ENCODE measurements at places on chromosomes 2 and 18.

GRCh38 chr2:148042219-148042618 is 21.3 kb downstream of the MBD5 start:
- DNase-seq: no peak

- DNase-seq: no peak
These were observed 338.3 kb downstream of the NBAS start for GRCh38 chr2:15222856-15223255.

DNA sequence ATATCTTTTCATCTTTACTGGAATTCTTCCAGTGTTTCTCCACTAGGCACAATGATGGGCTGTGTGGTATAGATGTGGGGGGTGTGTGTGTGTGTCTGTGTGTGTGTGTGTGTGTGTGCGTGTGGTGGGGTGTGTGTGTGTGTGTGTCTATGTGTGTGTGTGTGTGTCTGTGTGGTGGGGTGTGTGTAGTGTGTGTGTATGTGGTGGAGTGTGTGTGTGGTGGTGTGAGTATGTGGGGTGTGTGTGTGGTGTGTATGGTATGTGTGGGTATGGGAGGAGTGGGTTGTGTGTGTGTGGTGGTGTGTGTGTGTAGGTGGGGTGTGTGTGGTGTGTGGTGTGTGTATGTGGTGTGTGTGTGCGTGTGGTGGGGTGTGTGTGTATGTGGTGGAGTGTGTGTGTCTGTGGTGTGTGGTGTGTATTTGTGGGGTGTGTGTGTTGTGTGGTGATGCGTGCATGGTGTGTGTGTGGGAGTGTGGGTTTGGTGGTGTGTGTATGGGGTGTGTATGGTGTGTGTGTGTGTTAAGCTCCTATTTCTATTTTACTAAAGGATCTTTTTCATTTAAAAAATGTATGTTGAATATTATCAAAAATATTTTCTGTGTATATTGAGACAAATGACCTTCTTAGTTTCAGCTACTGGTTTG is 84.2 kb downstream of the IRS1 start:
- no peak for DNase-seq

DNA sequence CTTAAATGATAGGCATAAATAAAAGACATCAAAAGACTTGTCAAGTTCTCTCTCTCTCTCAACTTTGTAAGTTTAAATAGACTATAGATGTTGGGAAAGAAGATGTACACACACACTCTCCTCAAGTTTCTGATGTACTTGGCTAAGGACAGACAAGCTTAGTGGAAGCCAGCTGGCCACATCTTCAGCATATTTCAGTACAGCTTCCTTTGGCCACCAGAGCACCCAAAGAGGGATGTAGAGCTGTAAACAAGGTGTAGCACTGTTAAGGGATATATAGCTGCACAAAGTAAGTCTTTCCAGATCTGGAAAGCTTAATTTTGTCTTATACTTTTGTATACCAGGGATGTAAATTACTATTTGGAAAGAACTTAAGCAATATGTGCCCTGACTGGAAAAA is 64.3 kb upstream of the MSTN start:
- DNase-seq: no peak

DNA sequence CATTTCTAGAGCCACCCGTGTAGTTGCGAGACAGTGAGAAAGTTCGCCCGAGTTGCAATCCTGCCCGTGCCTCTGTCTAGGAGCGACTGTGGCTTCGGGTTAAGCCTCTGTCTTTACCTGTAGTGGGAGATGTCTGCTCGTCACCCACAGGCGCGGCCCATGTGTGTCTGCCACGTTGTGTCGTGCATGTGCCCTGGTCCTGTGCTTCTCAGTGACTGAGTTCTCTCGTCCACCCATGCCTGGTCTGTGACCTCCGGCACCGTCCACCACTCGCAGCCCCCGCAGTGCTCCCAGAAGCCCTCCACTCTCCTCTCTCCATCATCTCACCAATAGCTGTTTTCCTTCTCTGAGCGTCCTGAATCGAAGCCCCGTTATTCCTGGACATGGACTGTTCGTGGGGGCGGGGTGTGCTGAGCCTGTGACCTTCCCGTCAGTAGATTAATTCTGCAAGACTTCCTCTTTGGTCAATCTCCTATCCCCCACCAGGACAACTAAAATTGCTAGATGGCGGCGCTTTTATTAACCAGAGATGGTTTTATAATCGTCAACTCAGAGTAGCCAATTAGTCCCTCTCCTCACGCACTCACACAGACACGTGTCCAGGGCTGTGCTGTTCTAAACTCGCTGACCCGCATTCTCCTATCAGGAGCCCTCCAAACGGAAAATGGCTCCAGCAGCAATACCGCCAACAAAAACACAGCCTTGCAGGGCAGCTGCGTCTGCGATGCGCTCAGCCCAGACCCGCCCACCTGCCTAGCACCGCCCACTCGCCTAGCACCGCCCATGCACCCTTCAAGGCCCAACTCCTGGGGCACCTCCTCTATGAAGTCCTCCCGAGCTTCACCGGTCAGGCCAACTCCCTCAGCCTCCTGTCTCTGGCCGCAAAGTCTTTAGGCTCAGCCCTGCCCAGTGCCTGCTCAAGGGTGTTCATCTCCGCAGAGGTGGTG is 119.4 kb downstream of the TWIST2 start:
- DNase-seq: no peak

- peak; percentile 65 for DNase-seq
These were observed 49.2 kb upstream of the GPR155 start for GRCh38 chr2:174535757-174536703.
